ENCODE measurements at places on chromosomes 4 and X.

DNA sequence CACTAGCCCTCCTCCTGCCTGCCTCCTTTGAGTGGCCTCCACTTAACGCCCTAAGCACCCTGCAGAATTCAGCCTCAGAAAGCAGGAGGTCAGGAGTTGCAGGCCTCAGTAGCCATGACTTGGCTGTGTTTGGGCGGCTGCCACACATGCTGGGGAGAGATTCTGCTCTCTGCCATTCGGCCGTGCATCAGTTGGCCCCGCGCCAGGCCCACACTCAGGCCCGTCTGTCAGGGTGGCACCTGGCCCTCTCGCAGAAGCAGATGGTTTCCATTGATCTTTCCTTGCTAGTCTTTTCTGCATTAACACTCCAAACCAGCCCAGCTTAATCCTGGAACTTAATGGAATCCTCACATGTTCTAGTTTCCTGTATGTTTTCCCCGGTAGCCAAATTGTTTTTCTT, 30.7 kb upstream of the ATP6AP2 start:
- no peak for DNase-seq

DNA sequence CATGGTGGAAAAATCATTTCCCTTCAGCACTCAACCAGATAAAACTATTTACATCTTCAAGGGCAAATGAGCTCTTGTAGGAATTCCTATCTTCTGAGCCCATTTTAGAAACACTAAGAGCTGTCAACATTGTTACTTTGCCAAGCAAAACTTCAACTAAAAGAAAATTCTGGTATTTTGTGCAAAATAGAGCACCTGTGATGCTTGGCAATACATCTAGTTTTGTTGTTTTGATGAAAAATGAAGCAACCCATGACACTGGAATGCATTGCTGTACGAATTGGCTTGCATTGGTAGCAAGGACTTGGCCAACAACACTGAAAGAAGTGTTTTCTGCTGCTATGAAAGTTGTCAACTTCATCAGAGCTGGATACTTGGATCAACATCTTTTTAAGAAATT, 194.4 kb downstream of the COX18 start:
- no peak for DNase-seq

GRCh38 chr4:75916091-75916661, 13.9 kb upstream of the PPEF2 start:
- no peak for DNase-seq

- no peak for DNase-seq
These were observed 685 bp upstream of the TNIP2 start for GRCh38 chr4:2756691-2757350.

DNA sequence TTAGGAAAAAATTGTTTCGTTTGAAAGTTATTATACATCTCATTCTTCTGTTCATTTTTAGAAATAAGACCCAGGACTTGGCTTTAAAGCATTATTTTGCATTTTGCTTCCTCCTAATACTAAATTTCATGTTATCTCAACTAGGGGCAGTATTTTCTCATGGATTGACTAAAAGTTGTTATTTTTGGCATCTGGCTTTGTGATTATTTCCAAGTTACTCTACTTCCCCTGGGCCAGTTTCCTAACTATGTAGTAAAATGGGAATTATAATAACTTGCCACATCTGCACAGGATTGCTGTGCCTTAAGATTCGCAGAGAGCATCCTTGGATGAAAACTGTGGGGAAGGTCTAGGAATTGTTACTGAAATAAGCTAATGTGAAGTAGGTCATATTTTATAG, 3.0 kb downstream of the RBPJ start:
- DNase-seq: no peak

GRCh38 chrX:30521440-30522182, 56.0 kb downstream of the TASL start:
- no peak for DNase-seq

DNA sequence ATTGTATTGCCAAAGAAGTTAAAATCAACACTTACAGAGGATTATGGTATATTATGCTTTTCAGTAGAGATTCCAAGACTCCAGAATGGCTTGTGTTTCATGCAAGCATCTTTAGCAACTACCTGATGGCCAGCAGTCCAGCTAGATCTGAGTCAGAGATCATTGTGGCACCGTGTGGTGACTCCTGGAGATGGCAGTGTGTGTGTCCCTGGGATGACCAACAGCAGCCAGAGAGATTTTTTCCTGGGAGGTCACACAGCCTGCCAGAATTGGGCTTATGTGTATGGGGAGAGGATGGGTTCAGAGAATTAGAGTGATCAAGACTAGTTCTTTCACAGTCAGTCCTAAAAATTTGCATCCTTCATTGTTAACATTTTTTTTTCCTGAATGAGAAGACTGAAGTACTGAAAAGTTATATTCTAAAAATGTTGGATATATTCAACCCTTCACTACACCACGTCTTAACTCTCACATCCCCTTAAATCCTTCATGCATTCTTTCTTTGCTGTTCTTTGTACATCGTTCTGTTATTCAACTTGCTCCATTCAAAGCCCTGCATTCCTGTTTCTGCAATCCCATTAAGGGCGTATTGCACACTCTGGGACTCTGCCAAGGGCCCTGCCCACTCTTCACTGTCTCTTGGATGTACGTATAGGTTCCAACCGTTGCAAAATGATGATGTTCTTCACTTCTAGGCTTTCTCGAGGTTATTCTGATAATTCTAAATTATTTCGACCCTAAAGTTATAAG, 12.4 kb downstream of the TENM3 start:
- DNase-seq: no peak

DNA sequence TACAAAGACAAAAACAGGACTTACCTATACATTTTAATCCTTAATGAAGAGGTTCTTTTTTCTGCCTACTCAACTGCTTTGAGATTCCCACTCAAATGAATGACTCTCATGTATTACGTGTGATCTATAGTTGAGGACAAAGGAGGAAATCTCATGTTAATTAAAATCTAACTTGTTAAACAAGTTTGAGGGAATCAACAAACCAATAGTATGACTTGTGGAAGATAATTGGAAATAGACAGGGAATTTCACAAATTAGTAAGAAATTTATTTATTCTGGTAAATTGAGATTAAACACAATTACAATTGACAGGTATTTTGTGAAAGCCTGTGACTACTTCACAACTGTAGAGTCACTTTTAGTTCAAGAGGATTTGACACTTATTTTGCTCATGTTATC, at the start of gene TMPRSS11D:
TSS of gene TMPRSS11D (minus strand) at position 101 of the 400 bp plus-strand sequence. CDS start at position 32, 69 bp downstream.
- DNase-seq: no peak

GRCh38 chrX:6374556-6374955, 145.9 kb upstream of the NLGN4X start:
- DNase-seq: no peak

- no peak for DNase-seq
These were observed 24.6 kb downstream of the ARHGAP24 start for GRCh38 chr4:85499573-85499972.

DNA sequence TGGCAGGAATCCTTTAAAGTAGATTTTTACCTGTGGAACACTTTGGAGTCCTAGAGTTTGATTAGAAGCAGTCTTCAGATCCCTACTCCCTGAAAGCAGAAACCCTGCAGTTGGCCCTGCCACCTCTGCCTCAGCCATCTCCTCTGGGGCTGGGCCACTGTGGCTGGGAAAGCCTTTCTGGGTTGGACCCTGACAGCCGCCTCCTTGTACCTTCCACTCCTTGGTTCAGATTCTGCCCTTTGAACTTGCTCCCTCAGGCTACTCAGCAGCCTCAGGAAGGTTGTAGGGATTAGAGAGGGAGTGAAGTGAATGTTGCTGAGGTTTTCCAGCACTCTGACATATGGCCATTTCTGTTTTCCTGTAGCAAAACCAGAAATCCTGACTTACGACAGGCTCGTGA, 65.5 kb downstream of the KIT start:
- DNase-seq: no peak

- DNase-seq: no peak
These were observed 160.3 kb upstream of the RASGEF1B start for GRCh38 chr4:81631958-81632441.

GRCh38 chr4:176443117-176443516, 123.4 kb downstream of the SPCS3 start:
- DNase-seq: no peak

DNA sequence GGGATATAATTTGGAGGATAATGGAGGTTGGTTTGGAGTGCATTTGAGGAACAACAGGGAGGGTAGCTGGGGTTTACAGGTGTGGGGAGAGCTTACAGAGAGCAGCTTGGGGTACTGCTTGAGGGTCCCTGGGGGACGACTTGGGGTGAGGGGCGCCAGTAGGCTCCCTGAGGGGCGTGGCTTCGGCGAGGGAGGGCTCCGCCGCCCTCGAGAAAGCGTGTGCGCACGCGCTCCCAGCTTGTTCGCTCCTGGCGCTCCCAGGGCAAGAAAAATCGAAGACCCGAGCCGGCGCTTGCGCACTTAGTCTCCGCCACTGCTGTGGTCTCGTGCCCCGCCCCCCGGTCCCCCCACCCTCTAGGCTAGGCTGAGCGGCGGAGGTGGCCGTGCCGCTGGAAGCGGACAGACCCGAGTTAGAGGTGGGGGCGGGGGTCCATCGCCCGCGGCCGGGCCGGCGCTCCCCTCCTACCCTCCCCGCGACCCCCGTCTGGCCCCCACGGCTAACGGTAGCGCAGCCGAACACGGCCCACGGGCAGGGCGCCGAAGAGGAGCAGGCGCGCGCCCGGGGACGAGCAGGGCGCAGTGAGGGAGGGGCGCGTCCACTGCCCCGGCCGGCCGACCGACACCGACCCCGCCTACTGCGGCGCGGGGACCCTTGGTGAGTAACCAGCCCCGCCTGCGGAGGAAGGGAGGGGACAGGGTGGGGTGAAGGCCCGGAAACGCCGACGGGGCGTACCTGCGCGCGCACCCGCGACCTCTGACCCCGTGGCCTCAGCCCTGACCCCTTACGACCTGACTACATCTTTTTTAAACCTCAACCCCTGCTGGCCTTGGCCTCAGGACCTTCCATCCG, 5.4 kb upstream of the CCDC120 start:
- DNase-seq: no peak
